ENCODE measurements at places on chromosomes 1 and 21.
A peak's percentile ranks its signal among the peaks of the same experiment; 100 is the strongest.

GRCh38 chr1:94244816-94245215 lies 7.4 kb upstream of the ARHGAP29 start:
- DNase-seq, result no peak

GRCh38 chr1:237269938-237270337 lies 228.0 kb downstream of the RYR2 start:
- no peak for DNase-seq

DNA sequence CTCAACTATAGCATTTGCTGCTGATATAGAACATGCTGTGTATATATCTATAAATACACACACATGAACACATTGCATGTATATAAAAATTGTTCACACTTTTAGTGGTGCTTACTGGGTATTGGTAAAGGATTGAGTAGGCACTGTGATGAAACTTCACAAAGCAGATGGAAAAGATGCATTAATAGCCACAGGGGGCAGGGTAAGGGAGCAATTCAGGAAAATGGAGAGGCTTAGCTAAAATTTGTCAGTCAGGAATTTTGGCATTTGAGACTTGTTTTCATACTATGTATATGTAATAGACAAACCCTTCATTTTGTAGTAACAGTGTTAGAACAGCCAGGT lies 633 bp upstream of the PPFIA4 start:
- no peak for DNase-seq

DNA sequence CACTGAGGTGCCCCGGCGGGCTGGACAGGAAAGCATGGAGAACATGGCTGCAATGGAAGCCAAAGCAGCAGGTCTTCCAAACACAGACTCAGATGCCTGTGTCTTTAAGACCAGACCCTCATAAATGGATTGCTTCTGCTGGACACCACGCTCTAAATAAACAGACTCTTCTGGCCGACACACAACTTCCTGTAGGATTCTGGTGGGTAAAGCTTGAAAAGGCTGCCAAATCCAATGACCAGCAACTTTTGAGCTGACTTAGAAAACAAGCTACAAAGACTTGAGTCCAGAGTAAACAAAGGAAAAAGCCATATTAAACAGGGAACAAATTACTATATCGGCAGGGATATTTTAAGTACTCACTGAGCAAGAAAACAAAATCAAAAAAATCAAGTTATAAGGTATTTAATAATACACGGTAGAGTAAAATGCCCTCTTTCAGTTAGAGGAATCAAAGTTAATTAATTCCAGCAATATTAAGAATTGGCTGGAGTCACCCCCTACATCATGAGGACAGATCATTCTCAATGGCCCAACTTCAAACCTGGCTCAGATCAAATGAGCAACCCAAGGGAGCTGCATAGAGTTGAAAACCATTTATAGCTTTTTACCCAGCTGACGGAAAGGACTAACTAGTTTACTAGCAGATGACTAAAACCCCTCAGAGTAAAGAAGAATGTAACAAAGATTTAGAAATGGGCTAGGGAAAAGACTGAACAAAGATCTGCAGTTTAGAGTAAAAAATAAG lies 102.4 kb downstream of the TGFBR3 start:
- no peak for DNase-seq

DNA sequence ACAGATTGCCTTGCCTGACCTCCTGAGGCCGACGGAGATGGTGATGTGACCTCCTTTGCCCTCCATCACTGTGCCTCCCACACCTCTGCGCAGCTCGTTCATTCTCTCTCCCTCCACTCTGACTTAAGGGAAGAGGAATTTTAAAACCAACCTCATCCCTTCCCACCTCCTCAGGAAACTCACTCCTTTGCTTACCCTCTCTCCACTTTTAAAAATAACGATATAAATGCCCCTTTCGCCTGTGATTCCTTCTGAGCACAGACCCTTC lies 21.2 kb downstream of the LRRN2 start:
- DNase-seq, result no peak

- no peak for DNase-seq
These were observed 255.1 kb upstream of the FGGY start for GRCh38 chr1:59041646-59042277.

DNA sequence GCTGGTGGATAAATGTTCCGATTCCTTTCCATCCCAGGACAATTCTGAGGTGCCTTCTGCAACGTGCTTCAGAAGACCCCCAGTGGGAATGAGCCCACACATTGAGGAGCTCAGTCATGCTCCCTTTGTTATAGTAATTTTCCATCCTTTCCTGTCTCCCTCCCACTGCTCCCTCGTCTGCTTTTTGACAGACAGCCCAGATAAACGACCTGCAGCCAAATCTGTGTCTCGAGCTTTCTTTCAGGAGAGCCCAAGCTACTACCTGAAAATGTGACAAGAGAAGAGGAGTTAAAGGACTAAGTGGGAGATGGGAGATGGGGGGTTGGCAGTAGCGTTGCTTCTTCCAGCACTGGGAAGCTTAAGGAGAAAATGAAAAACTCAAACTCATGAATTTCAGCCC lies 65.9 kb upstream of the LRRN2 start:
- DNase-seq, result no peak

DNA sequence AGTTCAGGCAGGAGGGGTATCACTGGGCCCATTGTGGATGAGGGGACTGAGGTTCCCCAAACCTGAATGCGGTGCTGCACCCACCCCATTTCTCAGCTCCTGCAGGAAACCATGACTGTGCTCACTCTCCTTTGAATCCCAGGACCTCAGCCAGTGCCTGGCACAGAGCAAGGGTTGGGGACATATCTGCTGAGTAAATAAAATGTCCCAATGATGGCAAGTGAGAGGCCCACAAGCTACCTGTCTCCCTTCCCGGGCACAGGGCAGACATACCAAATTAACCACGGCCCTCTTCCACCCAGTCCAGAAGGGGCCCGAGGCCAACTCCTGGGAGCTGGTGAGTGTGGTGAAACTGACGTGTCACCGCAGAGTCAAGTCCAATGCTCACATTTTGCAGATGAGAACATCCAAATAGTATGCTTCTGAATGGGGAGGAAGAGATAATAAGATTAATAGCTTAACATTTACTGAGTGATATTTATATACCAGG lies 97.6 kb downstream of the EPHB2 start:
- DNase-seq, result peak; percentile 69

GRCh38 chr1:38139738-38140487 lies 93.3 kb upstream of the POU3F1 start:
- no peak for DNase-seq

GRCh38 chr1:235586413-235586812 lies 63.2 kb downstream of the GNG4 start:
- no peak for DNase-seq

- DNase-seq, result no peak
These were observed 42.2 kb downstream of the BTF3L4 start for GRCh38 chr1:52098139-52098871.

GRCh38 chr1:201252944-201253371 lies 30.3 kb upstream of the PKP1 start:
- DNase-seq, result no peak

DNA sequence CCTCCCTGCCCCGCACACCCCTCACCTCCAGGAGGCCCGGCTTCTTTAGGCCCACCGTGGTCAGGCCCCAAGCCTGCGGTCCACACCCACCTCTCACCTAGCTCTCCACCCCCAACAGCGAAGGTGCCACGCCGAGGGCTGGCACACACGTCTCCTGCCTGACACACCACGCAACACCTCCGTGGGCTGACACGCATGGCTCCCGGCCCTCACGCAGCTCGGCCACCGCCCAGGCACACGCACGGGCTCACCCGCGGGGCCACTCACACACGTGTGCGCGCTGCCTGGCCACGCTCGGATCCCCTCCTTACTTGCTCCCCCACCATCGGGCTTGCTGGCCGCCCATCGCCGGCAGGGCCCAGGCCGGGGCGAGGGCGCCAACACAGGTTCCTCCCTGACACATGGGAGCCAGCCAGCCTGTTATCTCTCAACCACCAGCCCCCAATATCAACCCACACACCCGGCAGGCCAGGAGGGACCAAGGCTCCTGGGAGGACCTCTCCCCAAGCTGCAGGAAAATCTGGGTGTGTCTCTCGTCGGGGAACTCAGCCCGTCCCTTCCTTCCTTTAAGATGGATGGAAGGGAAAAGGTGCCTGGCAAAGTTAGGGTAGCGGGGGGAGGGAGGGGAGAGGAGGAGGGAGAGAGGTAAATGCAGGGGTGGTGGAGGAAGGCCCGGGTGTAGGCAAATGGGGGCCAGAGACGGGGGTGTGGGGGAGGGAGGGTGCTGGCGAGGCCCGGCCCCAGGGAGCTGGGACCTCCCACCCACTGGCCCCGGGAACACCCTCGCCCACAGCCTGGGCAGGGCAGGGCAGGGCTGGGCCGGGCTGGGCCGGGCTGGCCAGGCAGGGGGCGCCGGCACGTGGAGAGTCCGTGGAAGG lies 546 bp downstream of the ELOVL1 start:
- DNase-seq, result no peak

DNA sequence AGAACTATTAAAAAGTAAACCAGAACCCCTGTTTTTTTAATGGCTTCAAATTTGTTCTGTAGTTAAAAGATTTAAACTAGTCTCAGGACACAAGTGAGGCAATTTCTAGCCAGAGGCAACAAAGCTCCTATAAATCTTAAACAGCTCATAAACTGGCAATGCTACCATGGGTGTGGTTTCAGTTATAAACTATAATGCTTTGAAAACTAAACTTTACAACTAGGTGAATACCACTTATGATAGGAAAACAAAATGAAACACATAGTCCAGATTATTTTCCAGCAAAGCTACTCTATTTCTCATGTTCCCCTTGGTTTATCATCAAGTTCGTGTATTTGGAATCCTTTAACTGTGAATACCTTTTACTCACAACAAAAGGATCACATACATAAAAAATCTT lies 282.5 kb downstream of the VAV3 start:
- no peak for DNase-seq

DNA sequence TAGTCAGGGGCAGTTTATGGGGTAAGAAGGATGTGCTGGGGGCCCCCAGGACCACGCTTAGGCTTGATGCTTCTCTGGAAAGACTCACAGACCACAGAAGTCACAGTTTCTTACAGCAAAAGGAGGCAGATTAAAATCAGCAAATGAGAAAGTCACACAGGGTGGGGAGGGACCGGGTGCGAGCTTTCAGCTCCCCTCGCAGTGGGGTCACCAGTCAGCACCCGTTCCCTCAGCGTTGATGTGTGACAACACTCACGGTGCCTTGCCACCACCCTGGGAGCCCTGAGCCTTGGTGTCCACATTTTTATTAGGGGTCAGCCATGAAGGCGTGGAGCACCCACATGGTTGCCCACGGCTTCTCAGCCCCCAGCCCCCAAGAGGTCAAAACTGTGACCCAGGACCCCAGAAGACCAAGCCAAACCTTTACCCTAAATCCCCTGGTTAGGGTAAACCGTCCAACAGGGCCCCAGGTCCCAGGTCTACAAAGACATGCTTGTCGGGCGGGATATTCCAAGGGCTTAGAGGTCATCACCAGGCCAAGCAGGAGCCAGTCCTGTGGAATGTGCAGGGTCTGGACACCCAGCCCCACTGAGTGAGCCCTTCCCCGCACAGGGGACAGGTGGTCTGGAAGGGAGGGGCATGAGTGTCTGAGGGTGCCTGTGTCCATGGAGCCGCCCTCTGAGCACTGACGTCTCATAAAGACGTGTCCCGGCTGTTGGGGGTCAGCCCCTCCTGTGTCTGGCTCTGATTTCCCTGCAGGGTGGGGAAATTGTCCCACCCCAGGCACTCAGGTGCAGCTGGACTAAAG lies 64.5 kb upstream of the ABCG1 start:
- DNase-seq, result no peak

DNA sequence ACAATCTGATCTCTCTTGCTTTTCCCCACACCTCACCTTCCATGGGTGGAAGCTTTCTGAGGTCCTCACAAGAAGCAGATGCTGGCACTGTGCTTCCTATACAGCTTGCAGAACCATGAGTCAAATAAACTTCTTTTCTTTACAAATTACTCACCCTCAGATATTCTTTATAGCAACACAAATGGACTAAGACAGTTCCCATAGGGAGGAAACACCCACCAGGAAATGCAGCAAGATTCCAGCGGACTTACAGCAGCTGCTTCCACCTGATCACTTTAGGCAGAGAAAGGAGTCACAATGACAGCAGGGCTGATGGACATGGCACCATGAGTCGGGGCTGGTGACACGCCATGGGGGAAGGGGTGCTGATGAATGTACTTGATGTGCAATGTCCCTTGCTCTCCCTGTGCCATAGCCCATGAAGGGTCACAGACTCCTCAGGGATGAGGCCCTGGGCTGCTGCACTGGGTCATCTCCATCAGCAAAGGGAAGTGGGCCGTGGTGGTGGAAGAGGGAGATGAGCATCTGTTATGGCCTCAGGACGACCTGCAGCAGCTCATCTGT lies 53.9 kb downstream of the PRSS38 start:
- DNase-seq, result no peak

GRCh38 chr21:43917515-43918384 lies 52.7 kb downstream of the AGPAT3 start:
- no peak for DNase-seq

- peak; percentile 48 for DNase-seq
These were observed 23.9 kb downstream of the RNF2 start for GRCh38 chr1:185069202-185069772.

DNA sequence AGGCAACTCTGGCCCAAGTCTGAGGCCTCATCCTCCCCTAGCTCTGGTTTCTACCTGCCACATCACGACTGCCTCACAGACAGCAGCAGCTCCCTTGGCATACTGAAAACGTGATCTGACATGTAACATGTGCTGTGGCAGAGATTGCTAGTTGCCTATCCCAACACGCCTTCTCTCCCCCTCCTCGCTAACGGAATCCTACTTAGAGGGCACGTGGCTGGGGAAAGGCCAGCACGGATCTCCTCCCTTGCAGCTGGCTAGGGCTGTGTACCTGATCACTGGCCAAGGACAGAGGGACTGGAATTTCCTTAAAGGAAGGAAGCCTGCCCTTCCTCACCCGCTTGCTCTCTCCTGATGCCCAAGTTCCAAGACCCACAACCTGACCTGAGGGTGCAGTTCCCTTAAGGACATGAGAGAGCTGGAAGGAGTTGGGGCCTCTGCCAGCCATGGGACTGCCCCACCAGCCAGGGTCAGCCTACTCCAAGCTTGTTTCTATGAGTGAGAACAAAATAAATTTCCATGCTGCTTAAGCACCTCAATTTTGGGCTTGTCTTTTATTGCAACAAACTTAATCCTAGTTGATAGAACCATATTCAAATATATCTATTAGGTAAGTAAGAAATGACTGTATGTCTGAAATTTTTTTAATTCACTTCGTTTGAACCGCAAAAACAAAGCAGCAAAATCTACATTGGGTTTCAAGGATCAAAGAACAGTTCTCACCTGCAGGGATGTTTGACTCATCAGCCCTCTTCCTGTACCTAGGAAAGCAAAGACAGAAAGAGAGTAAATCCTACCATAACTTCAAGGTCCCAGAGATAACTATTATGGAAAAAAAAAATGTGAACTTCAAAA lies 7.2 kb downstream of the SETD4 start:
- no peak for DNase-seq

GRCh38 chr1:6614929-6615785 lies 1.6 kb downstream of the PHF13 start:
- DNase-seq, result no peak

- no peak for DNase-seq
These were observed 22.7 kb downstream of the DUSP10 start for GRCh38 chr1:221719278-221719597.

- no peak for DNase-seq
These were observed 8.9 kb downstream of the VTCN1 start for GRCh38 chr1:117201808-117202207.

- DNase-seq, result no peak
These were observed 24.7 kb upstream of the ADGRB2 start for GRCh38 chr1:31788825-31789256.

Data from cardiac muscle cell (in vitro differentiated cells and primary cell).